ENCODE measurements at places on chromosomes 11 and 22.

DNA sequence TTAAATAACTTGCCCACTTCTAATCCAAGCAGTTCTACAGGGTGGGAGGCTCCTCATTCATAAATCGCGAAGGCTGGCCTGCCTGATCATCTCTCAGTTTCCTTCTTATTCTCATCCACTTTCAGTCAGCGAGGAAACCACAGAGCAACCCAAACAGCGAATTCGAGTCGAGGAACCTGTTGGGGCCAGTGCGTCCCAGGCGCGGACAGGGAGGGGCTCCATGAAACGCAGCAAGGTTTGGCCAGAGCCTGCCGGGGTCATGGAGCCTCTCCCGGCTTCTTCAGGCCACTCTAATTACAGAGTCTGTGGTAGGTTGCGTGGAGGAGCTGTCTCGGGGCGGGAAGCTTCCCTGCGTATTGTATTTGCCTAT is 741 bp upstream of the NAV2 start:
- peak; percentile 54 for DNase-seq

- DNase-seq: peak; percentile 54
Measured at GRCh38 chr22:19986410-19987341, 29.9 kb downstream of the ARVCF start.

- DNase-seq: no peak
Measured at GRCh38 chr11:4830346-4830745, 9.2 kb downstream of the OR51F2 start.

GRCh38 chr11:94681852-94682251 is 86.3 kb upstream of the AMOTL1 start:
- DNase-seq: no peak

- DNase-seq: peak; percentile 52
Measured at GRCh38 chr22:37905534-37906363, at the start of gene MICALL1. TSS of gene MICALL1 (plus strand) at chr22:37906297. CDS start at chr22:37906423, 126 bp downstream.

GRCh38 chr22:20578192-20578591 is 70.8 kb downstream of the MED15 start:
- no peak for DNase-seq

DNA sequence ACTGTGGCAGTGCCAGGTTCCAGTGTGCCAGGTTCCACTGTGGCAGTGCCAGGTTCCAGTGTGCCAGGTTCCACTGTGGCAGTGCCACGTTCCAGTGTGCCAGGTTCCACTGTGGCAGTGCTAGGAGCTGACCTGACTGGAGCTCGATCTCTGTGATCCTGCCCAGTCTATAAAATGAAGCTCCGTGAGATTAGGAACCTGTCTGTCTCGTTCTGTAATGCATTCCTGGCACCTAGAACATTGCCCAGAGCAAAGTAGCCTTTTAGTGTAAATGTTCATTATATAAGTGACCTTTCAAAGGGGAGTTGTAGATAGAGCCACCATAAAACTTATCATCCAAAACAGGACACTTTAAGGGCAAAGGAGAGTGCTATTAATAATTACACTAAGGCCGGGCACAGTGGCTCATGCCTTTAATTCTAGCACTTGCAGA is 36.0 kb downstream of the ART5 start:
- no peak for DNase-seq

GRCh38 chr11:108009497-108010370 is 1.0 kb downstream of the CUL5 start:
- no peak for DNase-seq

GRCh38 chr22:43851058-43851978 is 11.0 kb downstream of the SULT4A1 start:
- DNase-seq: no peak

DNA sequence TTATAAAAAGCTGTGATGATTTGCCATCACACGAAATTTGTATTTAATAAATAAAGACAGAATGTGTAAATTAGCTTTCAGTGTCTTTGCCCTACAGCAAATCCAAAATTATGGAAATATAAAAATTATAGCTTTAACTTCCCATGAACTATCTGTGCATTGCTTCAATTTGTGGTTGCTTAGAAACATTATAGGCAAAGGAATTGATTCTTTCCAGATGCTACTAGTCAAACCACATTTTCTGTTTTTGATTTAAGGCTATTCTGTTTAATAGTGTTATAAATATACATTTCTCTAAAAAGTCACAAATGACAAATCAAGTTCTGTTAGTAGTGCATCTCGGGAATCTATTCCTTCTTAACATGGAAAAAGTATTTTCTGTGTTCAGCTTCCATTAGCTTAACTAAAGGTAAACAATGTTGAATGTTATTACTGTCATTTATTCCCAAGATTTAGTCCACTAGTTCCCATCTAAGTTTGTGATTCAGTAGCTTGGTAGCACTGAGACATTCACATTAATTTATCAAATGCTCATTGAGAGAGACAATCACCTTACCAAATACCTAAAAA is 1086.3 kb upstream of the CCDC90B start:
- no peak for DNase-seq

DNA sequence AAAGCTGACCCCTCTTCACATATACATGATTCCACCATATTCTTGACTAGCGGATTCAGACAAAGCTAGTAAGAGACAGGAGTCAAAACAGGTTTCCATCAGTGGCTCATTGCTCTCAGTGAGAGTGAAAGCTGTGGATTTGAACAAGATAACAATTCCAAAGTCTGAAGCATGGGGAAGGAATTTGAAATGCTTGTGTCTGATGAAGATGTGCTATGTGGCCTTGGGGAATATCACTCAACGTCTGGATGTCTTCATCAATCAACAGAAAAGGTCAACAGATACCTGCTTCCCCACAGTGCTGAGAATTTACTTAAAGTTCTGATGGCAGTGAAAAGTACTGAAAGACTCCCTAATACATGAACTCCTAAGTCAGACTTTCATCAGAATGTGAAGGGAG is 46.9 kb upstream of the SESN3 start:
- DNase-seq: no peak

DNA sequence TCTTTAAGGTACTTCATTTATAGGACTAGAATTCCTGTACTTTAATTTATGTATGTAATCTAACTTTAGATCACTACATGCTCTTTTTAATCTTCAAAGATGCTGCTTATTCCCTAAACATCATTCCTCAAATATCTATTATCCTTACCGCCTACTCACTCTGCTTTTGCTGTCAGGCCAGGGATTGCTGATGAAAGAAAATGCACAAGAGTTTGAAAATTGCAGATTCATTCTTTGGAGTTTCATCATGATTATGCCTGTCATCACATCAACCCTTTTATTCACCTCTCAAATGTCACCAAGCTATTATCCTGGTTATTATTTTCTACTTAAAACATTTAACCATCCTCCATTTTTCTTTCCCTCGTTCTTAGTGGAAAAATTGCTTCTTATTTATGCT is 802.7 kb downstream of the METTL15 start:
- DNase-seq: no peak

GRCh38 chr11:95688015-95688414 is 101.6 kb downstream of the FAM76B start:
- DNase-seq: no peak

GRCh38 chr22:36871669-36872081 is 10.9 kb downstream of the NCF4 start:
- no peak for DNase-seq

DNA sequence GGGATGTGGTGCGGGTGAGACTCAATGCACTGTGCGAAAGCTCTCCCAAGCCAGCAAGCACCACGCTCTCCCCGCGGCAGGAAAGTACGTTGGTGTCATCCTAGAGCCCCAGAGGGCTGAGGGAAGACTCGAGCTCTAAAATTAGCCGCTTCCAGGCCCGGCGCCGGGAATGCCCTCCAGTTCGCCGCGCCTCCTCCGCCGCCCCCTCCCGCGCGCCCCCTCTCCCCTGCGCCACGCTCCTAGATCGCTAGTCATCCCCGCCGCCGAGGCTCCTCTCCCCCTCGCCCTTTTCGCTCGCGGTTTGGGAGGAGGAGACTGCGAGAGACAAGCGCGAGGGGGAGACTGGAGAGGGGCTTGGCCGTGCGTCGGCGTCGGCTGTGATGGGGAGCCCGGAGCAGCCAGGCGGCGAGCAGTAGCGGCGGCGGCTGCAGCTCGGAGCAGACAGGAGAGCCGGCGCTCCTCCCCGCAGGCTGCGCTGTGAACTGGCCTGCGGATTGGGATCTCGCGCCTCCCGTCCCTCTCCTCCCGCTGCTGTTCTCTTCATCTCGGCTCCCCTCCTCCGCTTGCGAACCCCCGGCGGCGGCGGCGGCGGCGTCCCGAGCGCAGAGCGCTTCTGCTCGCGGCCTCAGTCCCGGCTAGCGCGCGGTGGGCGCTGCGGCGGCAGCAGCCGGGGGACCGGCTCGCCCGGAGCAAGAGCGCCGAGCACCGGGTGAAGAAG is at the start of gene FAT3:
Gene FAT3, plus strand, starts transcription at position 412 of the 718 bp plus-strand sequence. CDS start 127,295 bp downstream, outside the sequence.
- DNase-seq: no peak
